ENCODE measurements at places on chromosomes 16 and 17. TPM values are rescaled to one million over a fixed set of nuclear protein-coding genes. Genes with fewer than 3 reads are reported as not detected.
A peak's percentile ranks its signal among the peaks of the same experiment; 100 is the strongest.

MSLN gene
- 19.4 TPM for total RNA-seq

TXNDC17 gene
- total RNA-seq: 56.7 TPM

DNA sequence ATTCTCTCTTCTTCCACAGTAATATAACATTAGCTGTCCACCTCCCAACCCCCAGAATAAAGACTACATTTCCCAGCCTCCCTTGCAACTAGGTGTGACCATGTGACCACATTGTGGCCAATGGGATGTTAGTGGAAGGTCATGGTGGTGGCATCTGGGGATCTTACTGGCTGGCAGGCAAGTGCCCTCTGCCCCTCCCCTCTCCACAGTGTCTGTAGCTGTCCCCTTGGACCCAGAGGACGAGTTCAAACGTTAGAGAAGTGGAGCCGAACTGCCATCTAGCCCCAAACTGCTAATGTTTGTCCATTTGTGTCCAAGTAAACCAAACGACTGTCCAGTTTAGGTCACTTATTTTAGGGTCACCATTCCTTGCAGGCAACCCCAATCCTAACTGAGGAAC is 26.6 kb upstream of the KCNG4 start:
- H3K36me3 ChIP-seq: no peaks in the 10 kb centered on the region
- H3K4me3 ChIP-seq: no peak overlapping the region
- H3K4me1 ChIP-seq: no peaks in the 10 kb centered on the region
- peak; percentile 83 for DNase-seq

FOXC2 gene
- 6.3 TPM for total RNA-seq

DNA sequence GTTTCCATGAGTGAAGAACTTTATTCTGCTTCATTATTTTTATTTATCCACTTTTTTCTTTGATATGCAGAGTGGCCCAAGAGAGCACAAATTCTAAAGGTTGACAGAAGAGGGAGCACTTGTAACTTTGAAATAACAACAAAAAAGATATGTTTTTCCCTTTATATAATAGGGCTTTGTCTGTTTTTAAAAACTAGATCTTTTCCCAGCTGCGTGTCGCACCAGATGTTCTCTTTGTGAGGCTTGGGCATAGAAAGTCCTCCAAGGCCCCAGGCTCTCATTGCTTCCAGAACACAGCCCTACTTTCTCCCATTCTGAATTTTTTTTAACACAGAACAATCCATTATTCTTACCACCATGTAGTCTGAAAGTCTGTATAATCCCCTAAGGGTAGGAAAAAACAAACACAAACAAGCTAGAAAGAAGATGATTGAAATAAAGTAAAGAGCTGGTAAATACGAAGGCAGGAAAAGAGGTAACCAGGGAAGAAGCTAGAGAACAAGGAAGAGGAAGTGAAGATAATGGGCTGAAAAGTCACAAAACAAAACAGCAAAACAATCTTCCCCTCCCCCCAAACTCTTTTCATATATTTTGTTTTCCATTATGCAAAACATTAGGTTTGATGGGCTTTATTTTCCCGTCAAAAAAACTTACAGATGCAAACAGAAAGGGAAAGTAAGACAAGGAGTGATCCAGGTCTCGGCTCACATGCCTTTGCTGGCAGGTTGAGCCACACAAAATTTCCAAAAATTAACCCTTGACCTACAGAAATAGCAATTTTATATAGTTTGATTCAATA is 160.4 kb downstream of the ABCA8 start:
- DNase-seq: no peak
- peak overlapping the region; percentile 10 for H3K27ac ChIP-seq
- H3K36me3 ChIP-seq: no peaks in the 10 kb centered on the region
- no peak overlapping the region for H3K4me3 ChIP-seq

DNA sequence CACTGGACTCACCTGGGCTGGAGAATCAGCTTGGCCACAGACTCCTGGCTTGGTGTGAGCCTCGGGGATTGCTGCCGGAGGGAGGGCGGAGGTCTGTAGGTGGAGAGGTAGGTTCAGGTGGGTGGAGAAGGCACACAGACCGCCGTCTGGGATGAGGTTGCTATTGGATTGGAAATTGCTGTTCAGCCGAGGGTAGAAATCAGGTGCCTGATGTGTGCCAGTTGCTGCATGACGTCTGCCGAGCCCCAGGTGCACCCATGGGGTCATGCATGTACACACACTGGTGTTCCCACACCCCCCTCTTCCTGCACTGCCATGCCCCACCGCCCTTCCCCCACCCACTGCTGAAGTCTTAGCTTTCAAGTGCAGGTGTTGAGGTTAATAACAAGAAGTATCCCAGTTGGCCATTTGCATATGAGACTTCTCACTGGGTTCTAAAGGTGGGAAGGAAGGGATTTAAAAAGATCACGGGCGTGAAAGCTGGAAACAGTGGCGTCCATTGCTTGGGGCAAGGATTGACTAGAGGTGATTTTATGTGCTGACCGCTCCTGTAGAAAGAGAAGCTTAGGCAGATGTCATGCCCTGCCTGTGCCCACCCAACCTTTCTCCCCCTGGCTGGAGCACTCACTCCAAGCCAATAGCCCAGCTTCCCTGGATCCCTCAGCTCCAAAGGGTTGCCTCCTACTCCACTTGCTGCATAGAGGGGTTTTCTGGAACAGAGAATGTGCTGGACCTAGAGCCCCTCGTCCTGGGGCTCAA is 193.6 kb downstream of the CCDC182 start:
- no peaks in the 10 kb centered on the region for H3K36me3 ChIP-seq
- DNase-seq: peak; percentile 86
- H3K4me3 ChIP-seq: no peak overlapping the region
- H3K27ac ChIP-seq: peak overlapping the region; percentile 16

LGALS9B gene
- not detected for total RNA-seq

BMERB1 gene
- total RNA-seq: 48.8 TPM

ALOX12B gene
- total RNA-seq: not detected

HS3ST4 gene
- not detected for total RNA-seq

DNA sequence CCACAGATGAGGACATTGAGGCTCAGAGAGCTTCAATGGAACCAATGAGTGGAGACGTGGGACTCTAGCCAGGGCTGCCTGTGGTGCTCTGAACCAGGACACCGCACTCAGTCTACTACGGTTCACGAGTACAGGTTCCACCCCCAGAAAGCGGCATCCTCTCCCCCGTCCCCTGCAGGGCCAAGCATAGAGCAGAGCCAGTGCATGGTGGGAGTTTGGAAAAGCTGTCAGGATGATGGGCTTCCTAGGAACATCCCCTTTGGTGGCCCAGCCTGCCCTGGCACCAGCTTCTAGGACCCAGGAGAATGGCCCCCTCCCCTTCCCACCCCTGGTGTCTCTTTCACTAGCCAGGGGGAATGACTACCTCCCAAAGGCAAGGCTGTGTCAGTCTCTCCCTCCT is 8.4 kb downstream of the ZNF319 start:
- no peak for DNase-seq
- no peaks in the 10 kb centered on the region for H3K27me3 ChIP-seq
- no peak overlapping the region for H3K4me3 ChIP-seq
- H3K27ac ChIP-seq: no peak overlapping the region

ASGR1 gene
- total RNA-seq: 2.1 TPM

GRCh38 chr16:66289051-66289680 is 77.3 kb upstream of the CDH5 start:
- DNase-seq: no peak
- H3K36me3 ChIP-seq: no peaks in the 10 kb centered on the region
- no peak overlapping the region for H3K4me3 ChIP-seq
- no peak overlapping the region for H3K27ac ChIP-seq
- H3K27me3 ChIP-seq: no peaks in the 10 kb centered on the region

GTF3C1 gene
- 59.0 TPM for total RNA-seq

- no peak overlapping the region for H3K4me3 ChIP-seq
- H3K27ac ChIP-seq: no peak overlapping the region
- peak; percentile 23 for DNase-seq
- H3K4me1 ChIP-seq: no peaks in the 10 kb centered on the region
These were observed 94.5 kb downstream of the MARF1 start for GRCh38 chr16:15548482-15548891.

- peak overlapping the region; percentile 69 for H3K4me3 ChIP-seq
- no peaks in the 10 kb centered on the region for H3K27me3 ChIP-seq
- peak; percentile 65 for DNase-seq
- no peaks in the 10 kb centered on the region for H3K36me3 ChIP-seq
These were observed 689 bp upstream of the TBC1D24 start for GRCh38 chr16:2473999-2474876.

DNA sequence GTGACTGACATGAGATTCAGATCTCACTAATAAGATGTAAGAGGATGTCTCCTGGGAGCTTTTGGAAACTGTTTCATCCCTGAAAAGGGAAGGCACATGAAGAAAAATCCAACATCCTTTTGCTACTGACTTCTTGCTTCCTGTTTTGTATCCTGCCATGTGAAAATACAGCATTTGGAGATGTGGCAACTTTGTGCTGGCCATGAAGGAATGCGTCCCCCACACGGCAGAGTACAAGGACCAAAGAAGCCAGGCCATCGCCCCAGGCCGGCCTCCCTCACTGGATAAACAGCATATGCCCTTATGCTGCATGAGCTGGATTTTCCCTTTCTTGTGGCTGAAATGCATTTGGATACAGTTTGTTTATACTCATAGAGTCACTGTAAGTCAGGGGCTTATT is 5.5 kb upstream of the HASPIN start:
- H3K27ac ChIP-seq: no peak overlapping the region
- no peaks in the 10 kb centered on the region for H3K27me3 ChIP-seq
- H3K4me1 ChIP-seq: no peaks in the 10 kb centered on the region
- no peak for DNase-seq

DNA sequence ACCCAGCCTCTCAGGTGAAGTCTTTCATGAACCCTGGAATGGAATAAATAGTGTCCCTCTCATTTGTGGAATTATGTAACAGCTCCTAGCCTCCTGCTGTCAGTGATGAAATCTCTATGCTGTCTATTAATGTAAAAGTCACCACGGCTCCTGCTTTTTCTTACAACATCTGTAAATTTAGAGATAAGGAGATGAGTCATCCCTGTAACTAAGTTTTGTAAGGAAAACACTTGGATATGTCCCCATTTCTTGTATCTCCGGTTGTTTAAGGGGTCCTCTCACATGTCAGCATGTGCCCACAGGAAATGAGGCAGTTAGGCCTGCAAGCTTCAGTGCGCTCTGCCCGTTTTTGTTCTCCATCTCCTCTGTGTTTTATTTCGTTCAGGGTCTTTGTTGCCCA is 2.8 kb upstream of the NAT9 start:
- no peak overlapping the region for H3K27ac ChIP-seq
- no peaks in the 10 kb centered on the region for H3K36me3 ChIP-seq
- DNase-seq: no peak
- no peak overlapping the region for H3K4me3 ChIP-seq
- H3K4me1 ChIP-seq: peaks cover 12% of the 10 kb centered on the region
- H3K27me3 ChIP-seq: no peaks in the 10 kb centered on the region

OVCA2 gene
- total RNA-seq: 22.9 TPM

GRCh38 chr17:50573866-50574611 is 13.5 kb downstream of the CACNA1G start:
- DNase-seq: no peak
- no peaks in the 10 kb centered on the region for H3K4me1 ChIP-seq
- H3K27me3 ChIP-seq: no peaks in the 10 kb centered on the region
- no peak overlapping the region for H3K27ac ChIP-seq
- H3K4me3 ChIP-seq: no peak overlapping the region

GRCh38 chr17:36684134-36684533 is 82.8 kb downstream of the MRM1 start:
- no peaks in the 10 kb centered on the region for H3K36me3 ChIP-seq
- no peak for DNase-seq
- H3K4me1 ChIP-seq: no peaks in the 10 kb centered on the region
- H3K27me3 ChIP-seq: no peaks in the 10 kb centered on the region
- H3K4me3 ChIP-seq: no peak overlapping the region

CD300A gene
- total RNA-seq: 8.2 TPM

DNA sequence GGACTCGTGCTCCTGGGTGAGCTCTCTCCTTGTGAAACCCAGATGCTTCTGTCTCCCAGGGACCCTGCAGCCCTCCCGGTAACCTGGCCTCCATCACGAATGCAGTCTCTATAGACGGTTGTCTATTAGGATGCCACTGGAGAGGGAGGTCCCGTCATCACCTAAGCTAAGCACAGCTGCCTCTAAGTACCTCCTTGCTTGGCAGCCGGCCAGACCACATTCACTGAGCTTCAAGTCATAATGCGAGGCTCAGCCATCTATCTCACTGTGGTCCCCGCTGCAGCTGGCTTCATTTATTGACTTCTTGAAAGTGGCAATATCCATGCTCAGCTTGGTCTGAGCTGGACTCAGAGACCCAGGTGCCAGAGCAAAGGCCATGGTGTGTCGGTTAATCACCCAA is 74.5 kb upstream of the HSBP1 start:
- no peaks in the 10 kb centered on the region for H3K27me3 ChIP-seq
- no peaks in the 10 kb centered on the region for H3K4me1 ChIP-seq
- H3K4me3 ChIP-seq: no peak overlapping the region
- no peak for DNase-seq

- H3K27ac ChIP-seq: no peak overlapping the region
- H3K4me1 ChIP-seq: no peaks in the 10 kb centered on the region
- no peaks in the 10 kb centered on the region for H3K36me3 ChIP-seq
- no peak overlapping the region for H3K4me3 ChIP-seq
- no peaks in the 10 kb centered on the region for H3K27me3 ChIP-seq
These were observed 164.8 kb upstream of the DYNLRB2 start for GRCh38 chr16:80375973-80376372.
